ENCODE measurements at places on chromosomes 16 and 17. TPM values are rescaled to one million over a fixed set of nuclear protein-coding genes. Genes with fewer than 3 reads are reported as not detected.

Gene ENPP7
- total RNA-seq = not detected

Gene RAP1GAP2
- total RNA-seq = 0.32 TPM

Gene SCGB1C2
- not detected for total RNA-seq

Gene CCDC137
- total RNA-seq = 15.6 TPM

Gene CCNF
- total RNA-seq = 23.3 TPM

Gene KRT20
- not detected for total RNA-seq

Gene NAGS
- 7.5 TPM for total RNA-seq

Gene SSTR5
- 0.32 TPM for total RNA-seq

Gene CRYM
- not detected for total RNA-seq

Gene C16orf87
- total RNA-seq = 11.8 TPM

Gene FBXL16
- 0.91 TPM for total RNA-seq

All from epithelial cell of alveolus of lung (primary cell).